ENCODE measurements at places on chromosomes 11 and 22.

DNA sequence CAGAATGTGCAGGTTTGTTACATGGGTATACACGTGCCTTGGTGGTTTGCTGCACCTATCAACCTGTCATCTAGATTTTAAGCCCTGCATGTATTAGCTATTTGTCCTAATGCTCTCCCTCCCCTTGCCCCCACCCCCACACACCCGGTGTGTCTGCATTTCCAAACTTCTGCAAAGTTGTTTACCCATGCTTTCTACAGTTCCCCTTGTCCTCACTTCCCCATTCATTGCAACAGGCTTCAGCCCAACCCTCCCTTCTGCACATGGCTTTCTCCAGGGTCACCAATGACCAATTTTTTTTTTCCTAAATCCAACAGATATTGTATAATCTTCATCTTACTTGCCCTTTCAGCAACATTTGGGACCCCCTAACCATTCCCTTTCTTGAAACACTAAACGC is 32.0 kb upstream of the NUP50 start:
- DNase-seq = no peak

- no peak for DNase-seq
Observed at GRCh38 chr11:44740967-44741366, 14.2 kb downstream of the TSPAN18 start.

- DNase-seq = no peak
Observed at GRCh38 chr22:43475549-43476076, 63.8 kb downstream of the MPPED1 start.

DNA sequence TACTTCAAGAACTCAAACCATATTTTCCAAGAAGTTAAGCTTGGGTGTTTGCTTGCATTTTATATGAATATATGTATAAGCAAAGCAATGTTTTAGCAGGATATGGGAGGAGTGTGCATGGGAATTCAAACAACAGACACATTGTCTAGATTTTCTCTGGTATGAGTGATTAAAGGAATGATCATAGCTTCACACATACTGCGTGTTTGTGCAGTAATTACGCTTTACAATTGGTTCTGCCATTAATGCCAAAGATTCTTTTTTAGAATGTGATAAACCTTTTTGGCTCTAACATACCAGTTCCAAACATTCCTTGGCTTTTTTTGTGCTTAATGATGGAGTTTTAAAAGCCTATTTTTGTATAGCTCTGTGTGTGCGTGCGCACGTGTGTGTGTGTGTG is 54.0 kb downstream of the CCDC34 start:
- DNase-seq = no peak

GRCh38 chr11:119205080-119205479 is 1.1 kb upstream of the CBL start:
- DNase-seq = no peak
